ENCODE measurements at places on chromosomes 16 and 17.

- no peak for DNase-seq
These were observed 50.8 kb downstream of the SOCS1 start for GRCh38 chr16:11205065-11205699.

DNA sequence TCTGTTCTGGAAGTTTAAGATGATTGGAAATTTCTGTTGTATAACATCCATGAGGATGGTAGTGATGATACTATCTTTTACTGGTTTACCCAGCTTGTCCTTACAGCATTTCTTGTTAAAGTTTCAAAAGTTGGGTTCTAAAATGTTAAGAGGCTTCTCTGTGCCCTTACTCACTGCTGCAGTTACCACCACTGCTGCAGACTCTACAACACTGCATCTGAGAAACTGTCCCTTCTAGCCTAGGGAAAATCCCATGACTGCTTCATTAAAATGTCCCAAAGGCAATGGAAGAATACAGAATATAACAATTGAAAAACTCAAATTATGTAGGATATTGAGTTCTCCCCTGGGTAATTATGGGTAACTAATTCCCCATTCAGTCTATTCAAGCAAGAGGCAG, 3.8 kb upstream of the NSRP1 start:
- DNase-seq = no peak

DNA sequence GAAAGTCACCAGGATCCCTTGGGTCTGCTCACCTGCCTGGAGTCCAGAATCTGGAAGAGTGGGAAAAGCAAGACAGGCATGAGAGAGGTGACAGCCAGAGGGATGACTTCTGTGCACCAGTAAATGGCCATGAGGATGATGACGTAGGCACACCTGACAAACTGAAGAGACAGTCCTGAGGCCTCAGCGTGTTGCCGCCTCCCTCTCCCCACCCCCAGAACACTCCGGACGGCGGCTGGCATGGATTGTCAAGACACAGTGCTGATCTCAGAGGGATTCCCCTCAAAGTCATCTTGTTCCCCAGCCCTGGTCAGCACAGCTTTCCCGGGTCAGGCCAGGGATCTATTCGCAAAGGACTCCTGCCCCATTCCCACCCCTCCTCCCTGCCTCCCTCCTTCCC, 6.2 kb downstream of the SLC13A5 start:
- no peak for DNase-seq

DNA sequence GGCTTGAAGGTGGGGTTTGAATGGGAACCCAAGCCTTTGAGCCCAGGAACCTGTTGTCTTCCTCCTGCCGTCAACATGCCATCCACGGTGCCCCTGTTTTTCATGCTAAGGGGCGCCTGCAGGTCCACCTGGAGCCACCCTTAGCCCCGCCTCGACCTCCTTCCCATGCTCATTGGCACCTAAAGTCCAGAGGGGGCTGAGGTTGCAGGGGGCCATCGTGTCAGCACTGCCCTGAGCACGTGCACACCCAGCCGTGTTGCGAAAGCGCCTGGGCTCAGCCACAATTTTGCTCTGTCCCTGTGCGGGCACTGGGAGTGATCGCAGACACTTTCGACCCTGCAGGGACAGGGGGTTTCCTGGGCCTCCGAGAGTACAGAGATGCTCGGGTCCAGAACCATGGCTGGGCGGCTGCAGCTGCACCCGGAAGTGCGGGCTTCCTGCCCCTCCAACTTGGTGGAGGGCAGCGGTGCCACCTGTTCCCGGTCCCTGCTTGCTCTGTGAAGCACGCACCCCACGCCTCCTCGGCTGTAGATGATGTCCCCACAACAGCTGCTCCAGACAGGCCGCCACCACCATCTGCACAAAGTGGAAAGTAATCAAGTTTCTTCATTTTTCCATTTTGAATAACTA, 454.7 kb downstream of the CDH8 start:
- no peak for DNase-seq

GRCh38 chr17:82882715-82883418, 43.0 kb upstream of the ZNF750 start:
- peak; percentile 88 for DNase-seq

DNA sequence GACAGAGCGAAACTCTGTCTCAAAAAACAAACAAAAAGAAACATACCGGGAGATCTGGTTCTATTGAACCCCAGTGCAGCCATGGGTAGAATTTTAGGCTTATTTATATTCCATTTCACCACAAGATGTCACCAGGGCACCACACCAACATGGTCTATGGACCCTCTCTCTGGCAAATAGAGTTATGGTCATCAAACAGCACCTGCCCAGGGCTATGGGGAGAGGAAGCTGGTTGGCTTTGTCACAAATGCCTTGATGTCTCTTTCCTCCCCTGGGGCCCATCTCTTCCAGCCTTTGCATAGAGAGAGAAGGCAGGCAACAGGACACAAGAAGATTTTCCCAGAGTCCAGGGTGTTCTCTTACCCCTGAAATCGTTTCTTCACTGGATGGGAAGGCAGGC, 128.4 kb downstream of the WWOX start:
- no peak for DNase-seq

DNA sequence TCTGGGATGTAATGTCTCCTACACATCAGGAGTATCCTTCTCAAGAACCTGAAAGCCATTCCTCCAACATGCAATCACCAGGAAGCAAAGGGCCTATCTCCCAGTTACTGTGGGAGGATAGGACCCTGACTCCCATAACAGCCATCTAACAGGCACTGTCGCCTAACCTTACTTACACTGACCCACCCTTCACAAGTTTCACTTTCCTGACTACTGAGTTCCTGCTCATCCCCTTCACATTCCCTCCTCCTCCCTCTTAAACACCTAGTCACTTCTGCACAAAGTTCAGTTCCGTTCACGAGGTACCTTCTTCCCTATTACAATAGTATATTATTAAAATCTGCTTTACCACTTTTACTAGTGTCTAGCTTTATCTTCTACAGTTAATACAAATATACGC, 1.3 kb downstream of the C17orf67 start:
- DNase-seq = no peak

GRCh38 chr17:55410722-55411462, 10.7 kb downstream of the MMD start:
- DNase-seq = no peak

DNA sequence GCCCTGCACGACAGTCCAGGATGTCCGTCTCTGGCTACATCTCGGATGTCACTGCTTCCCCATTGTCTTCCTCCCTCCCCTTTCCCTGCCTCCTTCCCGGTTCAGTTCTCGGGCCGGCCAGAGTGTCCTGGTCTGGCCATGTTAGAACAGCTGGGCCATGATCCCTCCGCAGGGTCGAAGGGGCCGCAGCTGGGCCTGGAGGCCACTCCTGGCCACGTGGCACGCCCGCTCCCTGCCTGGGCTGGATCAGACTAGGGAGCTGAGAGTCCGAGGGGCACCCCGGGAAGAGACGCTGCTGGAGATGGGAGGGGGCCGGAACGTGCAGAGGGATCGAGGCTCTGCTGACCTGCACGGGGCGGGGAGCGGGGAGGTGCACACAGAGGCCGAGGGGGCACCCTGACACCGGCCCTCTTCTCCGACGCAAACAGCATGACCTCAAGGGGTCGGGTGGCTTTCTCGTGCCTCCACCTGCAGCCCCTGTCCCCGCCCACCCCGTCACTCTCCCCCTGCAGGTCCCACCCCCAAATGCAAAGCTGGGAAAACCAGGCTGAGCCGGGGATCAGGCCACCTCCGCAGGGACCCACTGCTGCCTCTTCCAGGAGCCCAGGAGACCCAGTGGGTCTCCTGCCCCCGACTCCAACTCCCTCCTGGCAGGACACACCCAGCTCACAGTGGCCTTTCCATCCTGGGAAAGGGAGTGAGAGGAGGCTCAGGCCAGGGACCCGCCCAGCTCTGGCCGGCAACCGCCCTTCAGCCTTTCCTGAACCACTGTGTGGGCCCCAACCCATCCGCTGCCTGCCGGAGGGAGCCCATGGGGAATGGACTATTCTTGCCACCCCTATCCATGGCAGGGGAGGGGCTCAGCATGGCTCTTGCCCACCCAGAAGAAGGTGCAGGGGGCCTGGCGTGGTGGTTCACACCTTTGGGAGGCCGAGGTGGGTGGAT, 38.5 kb downstream of the CTU2 start:
- DNase-seq = no peak

- no peak for DNase-seq
These were observed 73.3 kb upstream of the LHX1 start for GRCh38 chr17:36863676-36864612.

- DNase-seq = no peak
These were observed 1.7 kb downstream of the RBFOX3 start for GRCh38 chr17:79609049-79609589.

GRCh38 chr17:6084311-6085161, 14.4 kb downstream of the WSCD1 start:
- no peak for DNase-seq

DNA sequence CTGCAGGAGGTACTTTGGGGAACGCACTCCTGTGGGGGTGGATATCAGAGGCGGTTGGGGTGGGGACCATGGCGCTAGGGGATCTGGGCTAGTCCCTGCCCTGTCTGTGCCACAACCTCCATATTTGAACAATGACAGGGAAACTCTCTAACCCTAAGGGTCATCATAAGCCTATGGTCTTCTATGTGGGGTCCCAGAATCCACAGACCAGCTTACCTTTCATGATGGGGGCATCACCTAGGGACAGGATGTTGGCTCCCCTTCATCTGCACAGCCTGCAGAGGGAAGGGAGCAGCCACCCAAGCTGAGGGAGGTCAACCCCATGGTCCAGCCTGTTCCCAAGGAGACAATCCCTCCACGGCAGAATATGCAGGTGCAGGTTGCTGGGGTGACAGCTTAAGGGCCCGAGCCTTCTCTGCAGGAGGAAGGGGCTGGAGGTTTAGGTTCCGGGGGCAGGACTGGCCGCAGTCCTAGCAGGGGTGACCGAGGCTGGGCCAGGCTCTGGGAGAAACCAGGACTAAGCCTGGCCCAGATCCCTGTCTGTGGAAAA, 1.7 kb downstream of the ORAI3 start:
- DNase-seq = no peak

GRCh38 chr16:30896889-30897733, 697 bp downstream of the CTF1 start:
- DNase-seq = peak; percentile 65

GRCh38 chr17:49738456-49739163, 25.3 kb downstream of the FAM117A start:
- no peak for DNase-seq

- no peak for DNase-seq
These were observed 21.0 kb downstream of the VASN start for GRCh38 chr16:4392382-4393239.

GRCh38 chr16:66427871-66428681, 981 bp downstream of the BEAN1 start:
- no peak for DNase-seq

DNA sequence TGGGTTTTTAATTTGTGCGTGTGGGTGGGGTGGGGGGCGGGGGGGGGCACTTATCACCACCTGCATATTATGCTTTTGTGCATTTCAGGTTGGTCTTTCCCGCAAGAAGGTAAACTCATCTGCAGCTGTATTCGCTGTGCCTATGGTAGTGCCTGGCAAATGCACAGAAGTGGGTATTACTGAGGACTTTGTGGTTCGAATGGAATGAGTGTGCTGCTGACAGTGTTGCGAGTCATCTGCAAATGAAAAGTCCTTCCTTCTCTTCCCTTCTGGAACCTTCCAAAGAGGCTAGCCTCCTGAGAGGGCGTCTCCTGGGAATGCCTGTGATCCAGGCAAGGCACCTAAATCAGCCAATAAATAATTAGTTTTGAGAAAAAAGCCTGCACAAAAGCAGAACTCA, 532.9 kb downstream of the MAF start:
- DNase-seq = no peak

GRCh38 chr17:29590411-29591145, 1.1 kb upstream of the GIT1 start:
- no peak for DNase-seq

DNA sequence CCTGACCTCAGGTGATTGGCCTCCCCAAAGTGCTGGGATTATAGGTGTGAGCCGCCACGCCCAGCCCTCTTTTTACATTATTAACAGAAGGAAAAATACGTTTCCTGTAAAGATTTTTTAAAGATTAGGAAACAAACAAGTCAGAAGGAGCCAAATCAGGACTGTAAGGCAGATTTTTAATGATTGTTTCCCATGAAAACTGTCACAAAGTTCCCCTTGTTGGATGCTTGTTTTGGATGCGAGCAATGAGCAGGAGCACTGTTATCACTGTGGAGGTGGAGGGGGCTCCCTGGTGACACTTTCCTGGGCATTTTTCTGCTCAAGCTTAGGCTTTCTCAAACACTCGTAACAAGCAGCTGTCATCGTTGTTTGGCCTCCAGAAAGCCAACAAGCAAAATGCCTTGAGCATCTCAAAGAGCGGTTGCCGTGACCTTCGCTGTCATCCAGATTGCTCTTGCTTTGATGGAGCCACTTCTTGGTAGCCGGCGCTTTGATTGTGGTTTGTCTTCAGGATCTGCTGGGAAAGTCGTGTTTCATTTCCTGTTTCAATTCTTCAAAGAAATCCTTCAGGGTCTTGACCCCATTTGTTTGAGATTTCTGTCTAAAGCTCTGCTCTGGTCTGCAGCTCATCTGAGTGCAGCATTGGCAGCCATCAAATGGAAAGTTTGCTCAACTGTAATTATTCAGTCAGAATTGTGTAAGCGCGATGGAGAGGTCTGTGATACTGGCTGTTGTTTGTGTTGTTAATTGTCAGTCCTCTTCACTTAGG, 128.7 kb downstream of the RPTOR start:
- no peak for DNase-seq

DNA sequence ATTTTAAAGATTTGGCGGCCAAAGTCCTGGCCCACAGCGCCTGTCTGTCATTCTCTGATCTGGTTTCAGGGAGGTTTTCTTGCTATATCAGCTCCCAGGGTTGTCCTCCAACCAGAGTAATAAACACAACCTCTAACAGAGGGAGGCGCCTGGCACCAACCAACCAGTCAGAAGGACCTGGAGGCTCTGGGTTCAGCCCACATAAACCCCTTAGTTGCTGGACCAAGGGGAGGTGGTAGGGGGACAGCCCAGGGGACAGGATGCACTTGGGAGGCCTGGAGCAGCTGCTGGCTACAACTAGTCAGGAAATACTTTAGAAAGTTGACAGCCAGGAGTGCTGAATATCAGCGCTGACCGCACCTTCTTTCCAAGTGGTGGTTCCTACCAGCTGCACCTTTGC, 41.7 kb upstream of the CDRT4 start:
- DNase-seq = no peak

- DNase-seq = no peak
These were observed 205.2 kb downstream of the RAB11FIP4 start for GRCh38 chr17:31596382-31597323.

DNA sequence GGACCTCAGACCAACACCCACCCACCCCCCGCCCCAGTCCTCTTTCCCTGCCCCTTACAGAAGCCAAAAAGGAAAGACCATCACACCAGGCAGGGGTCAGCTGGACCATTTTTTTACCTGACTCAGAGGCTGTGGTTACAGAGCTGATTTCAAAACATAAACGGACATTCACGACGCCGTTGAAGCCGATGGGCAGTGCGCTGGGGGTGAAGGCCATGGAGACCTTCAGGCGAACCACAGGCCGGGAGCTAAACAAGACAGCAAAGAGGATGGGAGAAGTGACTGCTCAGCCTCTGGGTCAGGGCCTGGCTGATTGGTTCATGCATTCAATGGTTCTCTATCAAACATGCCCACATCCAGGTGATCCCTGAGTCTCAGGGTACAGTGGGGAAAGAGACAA, 24.1 kb downstream of the HASPIN start:
- no peak for DNase-seq
